ENCODE measurements at places on chromosomes 7 and 10.

DNA sequence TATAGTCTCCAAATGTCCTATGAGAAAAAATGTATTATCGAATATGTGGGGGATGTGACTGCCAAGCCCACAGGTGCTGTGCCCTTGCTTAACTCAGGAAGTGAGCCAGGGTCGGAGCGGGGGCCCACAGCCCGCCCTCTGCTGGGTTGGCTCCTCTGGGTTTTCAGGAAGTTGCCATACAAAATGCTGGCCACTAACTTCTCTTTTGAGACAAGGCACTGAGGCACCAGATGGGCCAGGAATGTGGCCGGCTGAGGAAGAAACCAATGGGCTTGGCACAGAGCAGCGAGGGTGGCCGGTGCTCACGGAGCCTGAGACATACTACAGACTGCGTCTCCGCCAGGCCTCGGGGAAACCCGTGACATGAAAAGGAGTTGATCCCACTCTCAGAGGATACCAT, 58.9 kb downstream of the FAM53B start:
- no peak for DNase-seq

DNA sequence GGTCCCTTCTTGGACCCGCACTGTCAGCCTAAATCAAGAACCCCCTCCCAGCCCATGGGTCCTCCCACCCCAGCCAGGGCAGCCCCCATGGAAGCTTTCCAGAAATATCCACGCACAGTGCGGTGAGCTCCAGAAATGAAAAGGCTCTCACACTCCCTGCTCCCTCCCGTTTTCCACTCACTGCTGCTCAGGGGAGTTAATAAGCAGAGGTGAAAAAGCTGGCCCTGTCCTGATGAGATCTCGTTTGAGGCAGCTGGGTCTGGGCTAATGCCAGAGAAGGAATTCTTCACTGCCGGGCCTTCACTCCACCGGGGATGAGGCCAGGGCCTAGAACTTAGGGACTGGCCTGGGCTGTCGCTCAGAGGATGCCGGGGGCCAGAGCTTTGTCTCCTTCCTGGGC, 102.2 kb downstream of the ZMIZ1 start:
- no peak for DNase-seq

DNA sequence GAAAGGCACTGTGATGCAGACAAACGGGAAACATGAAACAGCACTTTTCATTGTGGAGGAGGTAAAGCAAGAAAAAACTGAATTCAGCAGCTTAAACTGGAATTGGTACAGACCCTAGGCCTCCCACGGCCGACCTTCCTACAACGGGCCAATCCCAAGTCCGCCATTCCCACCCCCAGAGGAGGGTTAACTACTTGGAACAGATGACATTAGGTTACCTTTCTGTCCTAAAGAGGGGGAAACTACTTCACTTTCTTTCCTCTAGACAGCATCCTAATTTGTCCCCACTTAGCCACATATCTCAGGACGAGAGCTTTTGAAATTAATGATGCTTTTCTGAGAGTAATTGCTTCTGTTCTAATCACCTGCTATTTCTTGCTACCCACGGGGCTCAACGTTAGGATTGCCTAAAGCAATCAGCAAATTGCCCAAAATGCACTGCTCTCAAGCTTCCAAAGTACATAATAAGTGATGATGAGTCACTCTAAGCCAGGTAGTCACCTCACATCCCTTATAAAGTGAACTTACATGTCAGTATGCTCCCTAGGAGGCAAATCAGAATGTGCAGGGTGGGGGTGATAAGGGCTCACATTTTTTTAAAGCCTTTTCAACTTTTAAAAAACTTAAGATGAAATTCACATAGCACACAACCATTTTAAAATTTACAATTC, 36.7 kb downstream of the LSM5 start:
- no peak for DNase-seq

DNA sequence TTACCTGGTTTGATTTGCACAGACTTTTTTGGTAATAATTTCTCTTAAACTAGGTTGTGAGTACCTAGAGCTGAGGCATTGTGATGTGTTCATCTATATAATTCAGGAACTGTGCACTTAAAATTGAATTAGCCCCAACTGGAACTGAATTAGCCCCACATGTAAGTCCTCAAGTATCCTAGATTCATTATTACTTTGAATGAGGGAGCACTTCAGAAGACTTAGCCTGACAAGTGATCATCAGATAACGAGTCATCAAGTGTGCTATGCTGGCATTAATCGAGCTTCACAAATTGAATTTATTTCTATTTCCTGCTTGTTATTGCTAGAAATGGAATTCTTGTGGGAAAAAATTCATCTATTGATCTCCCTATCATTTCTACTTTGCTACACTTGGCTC, 323.4 kb upstream of the SEMA3D start:
- no peak for DNase-seq

- no peak for DNase-seq
Observed at GRCh38 chr10:49168831-49169500, 19.2 kb downstream of the TMEM273 start.

DNA sequence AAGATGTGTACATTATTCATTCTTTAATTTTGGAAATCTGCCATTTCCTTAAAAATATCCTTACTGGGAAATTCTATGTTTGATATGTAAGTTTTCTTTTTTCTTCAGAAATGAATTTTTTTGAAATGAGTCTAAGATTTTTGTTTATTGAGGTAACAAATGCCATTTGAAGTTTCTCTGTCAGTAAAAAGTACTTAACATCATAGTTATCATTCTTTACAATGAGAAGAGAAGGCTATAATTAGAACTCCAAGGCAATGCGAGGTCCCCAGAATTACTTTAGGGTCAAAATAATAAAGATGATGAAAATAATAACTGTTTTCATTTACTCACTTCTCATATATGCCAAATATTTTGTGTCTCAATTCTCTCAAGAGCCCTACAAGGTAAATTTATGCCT, 37.0 kb upstream of the RHOBTB1 start:
- DNase-seq: no peak

GRCh38 chr7:4216016-4216415, 466.1 kb upstream of the FOXK1 start:
- DNase-seq: no peak
